ENCODE measurements at places on chromosomes 2 and 18.

DNA sequence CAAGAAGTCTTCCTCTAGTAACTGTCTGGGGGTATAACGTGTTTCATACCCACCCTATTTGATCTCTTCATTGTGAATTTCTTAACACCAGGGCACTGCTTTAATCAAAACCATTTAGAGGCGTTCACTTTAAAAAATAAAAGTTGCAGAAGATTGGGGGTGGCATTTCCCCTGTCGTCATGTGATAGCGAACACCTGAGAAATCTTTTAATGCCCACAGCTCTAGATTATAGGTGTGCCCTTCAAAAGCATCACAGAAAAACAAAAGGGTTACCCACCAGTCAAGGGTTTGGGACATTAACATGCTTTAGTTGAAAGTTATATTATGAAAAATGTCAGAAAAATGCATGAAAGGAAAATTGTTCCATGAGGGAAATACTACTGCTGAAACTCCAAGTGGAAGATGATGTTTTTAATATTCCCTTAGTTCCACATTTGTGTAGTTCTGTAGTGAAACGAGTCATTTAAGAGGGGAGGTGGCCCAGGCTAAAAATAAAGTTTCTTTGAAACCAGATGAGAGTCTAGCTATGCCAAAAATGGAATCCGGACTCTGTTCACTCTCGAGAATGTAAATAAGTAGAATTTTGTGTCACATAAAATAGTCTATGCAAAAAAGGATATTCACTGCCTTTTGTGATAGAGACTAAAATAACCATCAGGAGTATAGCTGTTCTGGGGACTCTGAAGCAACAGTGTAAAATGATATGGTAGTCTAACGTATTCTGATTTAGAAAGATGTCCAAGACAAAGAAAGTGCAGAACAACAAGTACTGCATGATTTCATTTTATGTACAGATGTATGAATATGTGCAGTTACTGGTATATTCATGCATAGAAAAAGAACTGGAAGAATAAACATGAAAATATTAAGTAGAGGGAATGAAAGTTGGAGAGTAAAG, 95.3 kb downstream of the TMEM247 start:
- DNase-seq, result no peak

DNA sequence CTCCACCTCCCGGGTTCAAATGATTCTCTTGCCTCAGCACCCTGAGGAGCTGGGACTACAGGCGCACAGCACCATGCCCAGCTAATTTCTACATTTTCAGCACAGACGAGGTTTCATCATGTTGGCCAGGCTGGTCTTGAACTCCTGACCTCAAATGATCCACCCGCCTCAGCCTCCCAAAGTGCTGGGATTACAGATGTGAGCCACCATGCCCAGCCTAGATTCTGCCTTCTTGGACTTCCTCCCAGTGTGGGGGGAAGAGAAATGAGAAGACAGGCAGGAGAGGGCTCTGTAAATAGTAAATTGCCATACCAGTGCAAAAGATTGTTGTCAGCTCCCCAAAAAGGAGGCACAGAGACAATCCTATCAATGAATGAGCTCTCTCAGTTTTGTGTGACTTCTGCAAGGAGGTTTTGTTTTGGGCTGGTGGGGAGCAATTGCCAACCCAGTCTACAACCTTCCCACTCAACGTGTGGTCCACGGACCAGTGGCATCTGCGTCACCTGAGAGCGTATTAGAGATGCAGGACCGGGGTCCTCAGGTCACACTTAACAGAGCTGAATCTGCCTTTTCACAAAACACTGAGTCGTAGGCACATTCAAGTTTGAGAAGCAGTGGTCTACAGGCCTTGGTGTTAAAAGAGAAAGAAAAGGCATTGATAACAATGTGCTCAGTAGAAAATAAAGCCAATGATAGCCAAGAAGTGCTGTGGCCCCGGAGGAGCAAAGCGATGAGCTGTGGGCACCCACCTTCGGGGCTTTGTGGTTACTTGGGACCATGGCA, 78.1 kb downstream of the MYCN start:
- no peak for DNase-seq

- DNase-seq, result no peak
Measured at GRCh38 chr2:188506843-188507242, 215.2 kb downstream of the GULP1 start.

- DNase-seq, result no peak
Measured at GRCh38 chr2:179340678-179341077, 76.0 kb upstream of the SESTD1 start.

DNA sequence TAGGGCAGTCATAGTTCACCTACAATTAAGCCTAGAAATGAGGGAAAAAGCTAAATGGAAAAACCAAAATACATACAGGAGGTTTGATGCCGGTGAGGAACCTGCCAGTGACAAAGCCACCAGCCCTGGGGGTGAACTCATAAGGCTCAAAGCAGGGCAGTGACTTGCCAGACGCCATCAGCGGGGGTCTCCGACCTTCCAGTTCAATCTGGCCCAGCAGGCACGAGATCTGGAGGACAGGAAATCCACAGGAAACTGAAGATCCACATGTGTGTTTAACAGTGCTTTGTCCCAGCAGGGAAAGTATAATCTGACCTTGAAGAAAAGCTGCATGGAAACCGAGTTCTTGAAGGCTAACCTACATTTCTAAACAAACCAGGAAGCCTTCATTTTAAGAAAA, 60.1 kb downstream of the POLR1A start:
- no peak for DNase-seq

DNA sequence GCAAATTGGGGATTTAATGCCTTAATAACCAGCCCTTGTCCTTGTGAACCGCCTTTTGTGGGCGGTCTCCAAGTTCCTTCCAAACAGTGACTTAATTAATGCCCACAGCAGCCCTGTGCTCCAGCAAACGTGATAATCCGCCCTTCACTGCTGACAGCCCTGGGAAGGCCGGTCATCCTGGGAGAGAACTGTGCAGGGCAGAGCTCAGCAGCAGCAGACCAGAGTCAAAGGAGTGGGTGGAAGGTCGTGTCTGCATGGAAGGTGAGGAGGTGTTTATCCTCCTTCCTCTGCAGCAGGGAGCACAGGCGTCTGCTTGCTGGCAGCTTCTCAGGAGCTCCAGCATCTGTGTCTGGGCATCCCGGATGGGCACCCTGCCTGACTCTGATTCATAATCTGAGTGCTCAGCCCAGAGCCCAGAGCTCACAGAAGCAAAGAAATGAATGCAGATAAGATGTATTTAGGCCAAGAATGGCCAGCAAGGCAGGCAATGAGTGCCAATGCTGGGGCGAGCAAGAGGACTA, 270.0 kb upstream of the PXDN start:
- no peak for DNase-seq

DNA sequence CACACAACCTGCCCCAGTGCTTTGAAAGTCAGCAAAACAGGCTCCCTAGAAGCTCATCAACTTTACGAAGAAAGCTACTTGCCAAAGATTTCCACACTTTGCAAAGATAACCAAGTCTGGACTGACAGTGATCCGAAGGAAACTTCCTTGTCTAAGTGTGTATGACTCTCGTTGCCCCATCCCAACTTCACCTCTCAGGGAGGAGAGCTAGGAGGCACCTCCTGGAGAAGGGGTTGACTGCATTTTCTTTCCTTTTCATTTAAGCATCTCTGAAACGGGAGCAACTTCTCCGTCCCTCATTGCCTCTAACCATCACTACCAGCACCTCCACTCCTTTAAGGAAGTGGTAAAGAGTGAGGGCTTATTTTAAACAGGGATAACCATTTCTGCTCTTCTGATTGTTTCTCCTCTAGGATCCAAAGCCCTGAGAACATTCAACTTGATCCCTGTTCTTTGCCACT, 7.0 kb downstream of the ZEB2 start:
- DNase-seq, result no peak

DNA sequence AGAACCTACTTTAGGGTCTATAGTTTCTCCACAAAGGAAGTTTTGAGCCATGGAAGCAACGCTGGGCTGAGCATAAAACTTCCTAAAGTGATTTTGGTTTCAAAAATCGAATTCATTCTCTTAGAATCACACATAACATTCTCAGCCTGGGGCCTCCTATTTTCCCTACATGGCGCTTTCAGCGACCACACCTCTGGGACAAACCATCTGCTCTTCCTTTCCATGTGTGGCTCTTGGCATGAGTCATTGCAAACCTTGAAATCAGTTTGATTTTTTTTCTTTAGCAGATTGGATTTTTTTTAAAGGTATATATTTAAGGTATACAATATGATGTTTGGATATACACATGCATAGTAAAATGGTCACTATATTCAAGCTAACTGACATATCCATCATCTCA, 72.5 kb upstream of the APCDD1 start:
- no peak for DNase-seq

DNA sequence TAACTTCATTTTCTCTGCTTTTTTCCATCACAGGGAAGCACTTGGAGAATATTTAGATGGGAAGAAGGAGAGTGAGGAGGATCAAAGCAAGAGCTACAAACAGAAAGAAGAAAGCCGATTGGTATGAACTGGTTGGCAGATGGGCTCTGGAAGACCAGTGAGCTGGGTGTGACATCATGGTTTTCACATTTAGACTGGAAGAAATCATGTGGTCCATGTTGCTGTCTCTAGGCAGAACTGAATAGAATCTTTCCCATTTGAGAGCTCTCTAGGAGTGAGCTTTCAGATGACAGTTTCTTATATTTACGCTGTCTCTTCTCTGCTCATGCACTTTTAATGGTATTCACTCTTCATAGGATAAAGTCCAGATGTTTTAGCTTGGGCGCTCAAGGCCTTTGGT, 12.6 kb downstream of the DRC1 start:
- DNase-seq, result no peak

DNA sequence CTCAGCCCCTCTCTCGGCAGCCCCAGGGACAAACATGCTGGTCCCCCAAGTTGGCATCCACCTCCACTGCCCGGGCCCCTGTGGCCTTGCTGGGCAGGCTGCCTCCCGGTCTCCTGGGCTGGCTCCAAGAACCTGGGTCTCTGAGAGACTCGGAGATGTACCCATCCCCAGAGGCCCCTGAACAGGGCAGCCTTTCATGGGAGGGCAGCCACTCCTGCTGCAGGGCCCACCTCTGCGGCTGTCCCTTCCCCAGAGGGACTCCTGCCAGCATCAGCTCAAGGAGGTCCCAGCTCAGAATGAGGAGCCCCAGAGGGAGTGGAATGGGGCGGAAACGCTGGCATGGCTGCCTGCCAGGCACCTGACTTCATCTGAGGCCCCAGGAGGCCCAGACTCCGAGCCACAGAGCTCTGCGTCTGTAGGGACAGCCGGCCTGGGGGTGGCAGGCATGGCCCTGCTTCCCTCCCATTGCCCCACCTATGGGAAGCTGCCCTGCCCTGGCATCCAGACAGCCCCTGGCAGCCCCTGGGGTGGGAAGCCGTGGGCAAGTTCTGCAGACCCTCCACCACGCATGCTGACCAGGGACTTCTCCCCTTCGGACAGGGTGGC, 857 bp upstream of the CROCC2 start:
- no peak for DNase-seq

DNA sequence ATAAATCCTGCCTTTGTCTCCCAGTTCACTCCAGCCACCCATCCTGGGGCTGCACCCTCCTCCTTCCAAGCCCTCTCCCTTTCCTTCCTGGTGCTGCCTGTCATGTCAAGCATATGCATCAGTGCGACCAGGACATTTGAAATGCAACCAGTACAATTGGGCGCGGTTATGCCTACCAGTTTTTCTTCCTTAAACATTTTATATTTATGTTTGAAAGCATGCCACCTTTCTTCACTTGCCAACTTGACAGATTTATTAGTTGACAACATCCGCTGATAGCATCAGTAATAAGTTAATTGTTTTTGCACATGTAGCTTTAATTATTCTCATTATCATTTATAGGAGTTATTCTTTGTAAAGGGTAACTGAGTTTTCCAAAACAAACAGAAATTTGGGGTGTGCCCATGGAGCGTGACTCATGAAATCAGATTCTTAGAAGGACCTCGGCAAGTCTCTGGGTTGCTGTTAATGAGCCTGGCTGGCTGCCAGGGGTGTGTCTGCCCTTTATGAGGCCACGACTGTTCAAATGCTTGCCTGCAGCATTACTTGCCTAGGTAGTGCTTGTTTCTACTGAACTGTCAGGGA, 32.8 kb upstream of the IL1B start:
- peak; percentile 41 for DNase-seq

DNA sequence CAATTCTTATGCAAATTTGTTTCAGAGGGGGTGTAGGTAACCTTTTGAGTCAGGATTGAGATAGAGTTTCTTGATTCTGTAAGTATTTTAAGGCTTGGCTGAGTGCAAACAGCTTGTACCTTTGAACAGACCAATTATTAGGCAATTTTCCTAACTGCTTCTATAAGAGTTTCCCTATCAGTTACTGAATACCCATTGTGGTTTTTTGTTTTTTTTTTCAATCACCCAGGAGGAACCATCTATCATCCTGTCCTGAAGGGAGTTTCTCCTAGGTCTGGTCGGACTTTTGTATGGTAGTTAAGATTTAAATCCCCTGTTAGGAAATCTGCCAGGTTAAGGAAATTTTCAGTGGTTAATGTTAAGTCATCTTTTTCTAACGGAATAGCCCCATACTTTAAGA, 319.4 kb upstream of the SLC39A10 start:
- DNase-seq, result no peak

- DNase-seq, result no peak
Measured at GRCh38 chr18:41073372-41073954, 881.6 kb upstream of the PIK3C3 start.

DNA sequence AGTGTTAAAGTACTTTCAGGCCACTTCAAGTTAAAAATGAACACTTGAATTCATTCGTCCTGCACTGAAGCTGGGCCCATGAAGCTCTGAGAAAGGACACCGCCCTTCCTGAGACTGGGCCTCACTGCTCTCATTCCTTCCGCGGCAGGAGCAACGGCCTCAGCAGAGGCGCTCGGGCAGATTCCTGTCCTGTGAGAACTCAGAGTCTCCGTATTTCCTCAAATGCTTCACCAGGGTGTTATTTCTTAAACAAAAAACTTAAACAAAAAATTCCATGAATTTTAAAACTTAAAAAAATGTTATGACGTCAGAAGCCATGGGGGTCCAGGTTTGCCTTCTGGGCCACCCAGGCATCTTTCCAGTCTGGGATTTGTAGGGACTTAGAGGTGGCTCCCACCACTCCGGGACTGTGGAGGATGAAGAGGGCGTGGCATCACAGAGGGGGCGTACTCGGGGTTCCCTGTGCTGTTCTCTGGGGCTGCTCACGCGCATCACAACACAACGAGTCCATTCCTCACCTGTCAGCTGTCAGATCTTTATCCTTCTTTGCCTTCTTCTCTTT, 115.9 kb upstream of the ASB18 start:
- DNase-seq, result no peak

- no peak for DNase-seq
Measured at GRCh38 chr2:142688856-142689605, 188.4 kb upstream of the KYNU start.

DNA sequence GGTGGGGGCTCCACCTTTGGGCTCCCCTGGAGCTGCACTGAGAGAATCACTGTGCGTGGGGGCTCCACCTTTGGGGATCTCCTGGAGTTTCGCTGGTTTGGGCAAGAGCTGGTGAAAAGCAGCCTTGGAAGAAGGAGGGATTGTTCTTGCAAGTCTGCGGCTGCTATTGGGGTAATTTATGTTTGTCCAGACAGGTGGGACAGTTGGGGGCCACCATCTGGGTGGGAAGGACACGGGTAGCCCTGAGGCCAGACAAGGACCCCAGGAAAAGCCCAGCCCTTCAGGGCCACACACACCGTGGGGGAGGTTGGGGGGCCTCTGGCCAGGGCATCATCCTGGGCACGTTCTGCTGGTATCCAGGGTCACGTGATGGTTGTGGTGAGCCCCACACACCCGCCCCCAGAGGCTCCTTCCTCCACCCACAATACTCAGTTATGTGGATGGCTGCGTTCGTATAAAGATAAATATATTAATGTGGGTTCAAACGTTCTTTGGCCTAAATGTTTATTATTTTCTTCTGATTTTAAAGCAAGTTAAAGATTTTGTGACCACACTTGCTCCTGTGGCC, 47.7 kb downstream of the TPO start:
- no peak for DNase-seq

GRCh38 chr2:164514491-164514890, 106.8 kb downstream of the GRB14 start:
- no peak for DNase-seq
